Smooth muscle cell of bladder (primary cell): ENCODE measurements at places on chromosomes 5 and 9. TPM values are rescaled to one million over a fixed set of nuclear protein-coding genes. Genes with fewer than 3 reads are reported as not detected.

Gene SHOC1
- total RNA-seq, result under 0.01 TPM in 1 of 2 replicates, not detected in the other

Gene FOXB2
- not detected in 2 replicates for total RNA-seq

Gene PIP5KL1
- 2.6 and 3.0 TPM in 2 replicates for total RNA-seq

Gene SPATA31E1
- not detected in 2 replicates for total RNA-seq

Gene EMB
- 2.1 and 2.3 TPM in 2 replicates for total RNA-seq

Gene FCN2
- total RNA-seq, result not detected in 2 replicates

Gene C5orf58
- total RNA-seq, result not detected in 2 replicates

Gene SLC46A2
- total RNA-seq, result not detected in 2 replicates

Gene FSD1L
- 3.0 and 4.1 TPM in 2 replicates for total RNA-seq

Gene ZFP37
- 2.3 and 2.4 TPM in 2 replicates for total RNA-seq

Gene RANBP17
- total RNA-seq, result 2.0 and 2.1 TPM in 2 replicates

Gene GSN
- 400 and 411 TPM in 2 replicates for total RNA-seq

Gene GRK6
- 17.5 and 23.2 TPM in 2 replicates for total RNA-seq

Gene FOXD1
- total RNA-seq, result 0.28 and 0.65 TPM in 2 replicates

Gene PCDHGB1
- 2.3 and 3.3 TPM in 2 replicates for total RNA-seq

Gene NEUROG1
- total RNA-seq, result not detected in 2 replicates

Gene GARIN3
- total RNA-seq, result not detected in 2 replicates

Gene NDST1
- 21.6 and 26.5 TPM in 2 replicates for total RNA-seq

Gene UNC5A
- total RNA-seq, result under 0.01 TPM in 1 of 2 replicates, not detected in the other
